ENCODE measurements at places on chromosomes 1 and 21.

GRCh38 chr21:35528116-35529042 lies 479.3 kb upstream of the RUNX1 start:
- DNase-seq = no peak

GRCh38 chr1:2580691-2581090 lies 5.9 kb upstream of the PRXL2B start:
- no peak for DNase-seq

GRCh38 chr1:109714661-109715372 lies 2.8 kb downstream of the GSTM5 start:
- DNase-seq = no peak

- no peak for DNase-seq
Observed at GRCh38 chr1:54125386-54126070, 27.3 kb downstream of the CDCP2 start.

- DNase-seq = no peak
Observed at GRCh38 chr1:53311702-53312305, 16.1 kb downstream of the LRP8 start.

DNA sequence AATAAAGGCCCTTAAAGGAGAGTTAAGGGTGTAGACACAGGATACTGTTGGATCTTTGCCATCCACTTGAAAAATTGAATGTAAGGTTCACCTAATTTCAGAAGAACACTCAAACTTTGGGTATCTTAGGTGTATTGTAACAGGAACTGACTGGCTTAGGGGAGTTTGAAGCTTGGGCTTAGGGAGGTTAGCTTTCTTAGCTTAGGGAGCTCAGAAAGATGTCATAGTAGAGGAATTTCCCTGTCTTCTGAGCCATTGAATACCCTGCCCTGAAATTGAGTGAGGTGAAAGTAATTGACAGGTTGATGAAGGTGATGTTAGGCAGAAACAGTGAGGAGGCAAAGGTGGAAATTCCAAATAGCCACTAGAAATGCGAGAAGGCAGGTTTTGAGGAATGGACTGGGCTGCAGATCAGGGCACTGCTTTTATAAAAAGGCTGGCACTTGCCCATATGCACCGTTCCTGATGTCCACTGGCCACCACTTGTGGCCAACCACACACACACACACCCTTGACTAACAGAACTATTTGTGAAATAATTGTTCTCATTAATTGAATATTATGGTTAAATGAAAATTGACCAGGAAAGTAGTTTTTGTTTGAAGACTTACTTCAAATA lies 16.5 kb downstream of the BACH1 start:
- DNase-seq = no peak

- no peak for DNase-seq
Observed at GRCh38 chr1:116777831-116778830, 23.9 kb downstream of the CD2 start.

DNA sequence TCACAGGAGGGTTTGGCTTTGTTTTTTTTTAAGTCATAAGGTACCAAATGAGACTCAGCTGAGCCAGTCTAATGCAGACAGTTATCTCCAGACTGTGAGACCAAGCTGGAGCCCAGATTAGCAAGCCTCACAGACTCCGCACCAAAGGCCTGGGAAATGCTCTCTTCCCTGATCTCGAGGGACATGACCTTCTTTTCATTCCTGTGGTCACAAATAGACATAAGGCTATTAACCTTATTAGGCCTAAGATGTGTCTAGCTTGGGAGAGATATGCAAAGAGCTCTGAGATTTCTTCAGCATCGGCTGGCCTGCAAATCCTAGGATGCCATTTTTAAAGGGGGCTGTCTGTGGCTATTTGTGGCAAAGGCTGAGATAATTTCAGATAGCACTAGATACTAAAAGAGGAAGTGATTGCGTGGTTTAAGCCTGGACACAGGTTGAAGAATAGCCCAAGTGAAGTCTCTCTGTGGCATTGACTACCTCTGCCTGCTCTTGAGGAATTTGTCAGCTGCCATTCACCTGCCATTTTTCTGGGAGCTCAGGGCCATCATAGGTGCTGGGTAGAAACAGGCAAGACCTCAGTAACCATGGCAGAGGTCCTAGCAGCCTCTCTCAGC lies 301.3 kb downstream of the SIPA1L2 start:
- DNase-seq = no peak

DNA sequence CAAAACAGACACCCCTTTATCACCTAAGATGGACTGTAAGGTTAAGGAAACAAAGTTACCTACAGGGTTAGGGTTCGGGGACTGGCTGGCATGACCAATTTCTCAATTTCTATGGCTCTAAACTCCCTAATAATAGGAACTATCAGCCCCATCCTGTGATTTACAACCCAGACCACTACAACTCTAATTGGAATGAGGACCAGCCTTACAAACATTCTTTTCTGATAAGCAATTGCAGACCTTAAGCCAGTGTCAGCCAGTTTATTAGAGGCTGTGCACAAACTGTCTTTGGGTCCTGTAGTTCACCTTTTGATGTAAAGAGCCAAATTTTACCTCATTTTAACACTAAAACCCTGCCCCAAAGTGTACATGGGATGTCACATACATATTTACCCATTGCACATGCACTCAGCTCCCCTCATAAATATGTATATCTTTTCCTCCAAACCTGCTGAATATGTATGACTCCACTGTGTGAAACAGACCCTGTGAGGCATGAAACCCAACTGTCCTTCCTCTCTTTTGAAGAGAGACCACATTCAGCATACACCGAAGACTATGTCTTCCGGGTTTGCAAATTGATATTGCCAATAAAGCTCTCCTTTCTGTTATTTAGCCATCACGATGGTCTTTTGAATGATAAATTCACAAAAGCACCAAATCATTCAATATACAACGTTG lies 7.3 kb upstream of the APP start:
- no peak for DNase-seq

DNA sequence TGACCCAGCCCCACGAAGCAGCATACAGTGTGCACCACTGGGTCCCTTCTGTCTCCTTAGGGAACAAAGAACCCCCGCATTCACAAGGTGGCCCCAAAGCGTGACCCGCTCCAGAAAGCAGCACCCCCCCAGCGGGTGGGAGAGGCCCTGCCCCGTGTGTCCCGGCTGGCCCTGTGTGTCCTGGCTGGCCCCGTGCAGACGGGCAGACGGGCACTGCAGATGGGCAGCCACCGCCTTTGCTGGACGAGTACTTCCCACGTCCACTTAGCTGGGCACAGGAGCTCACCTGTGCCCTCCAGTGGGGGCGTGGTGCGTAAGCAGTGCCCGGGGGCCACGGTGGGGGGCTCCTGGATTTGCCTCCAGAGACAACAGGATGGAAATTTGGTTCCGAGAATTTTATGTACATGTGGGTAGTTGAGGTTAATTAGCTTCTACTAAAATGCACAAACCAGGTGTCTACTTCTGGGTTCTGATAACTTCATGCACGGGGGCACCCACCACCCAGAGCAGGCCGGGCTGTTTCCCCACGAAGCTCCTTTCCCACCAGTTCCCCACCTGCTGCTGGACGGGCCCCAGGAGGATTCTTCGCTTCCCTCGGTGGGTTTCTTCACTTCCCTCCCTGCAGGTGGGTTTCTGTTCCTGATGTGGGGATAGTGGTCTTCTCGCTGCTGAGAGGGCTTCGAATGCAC lies 33.2 kb upstream of the SLC19A1 start:
- no peak for DNase-seq

- DNase-seq = no peak
Observed at GRCh38 chr1:58792846-58793245, 9.0 kb upstream of the JUN start.

DNA sequence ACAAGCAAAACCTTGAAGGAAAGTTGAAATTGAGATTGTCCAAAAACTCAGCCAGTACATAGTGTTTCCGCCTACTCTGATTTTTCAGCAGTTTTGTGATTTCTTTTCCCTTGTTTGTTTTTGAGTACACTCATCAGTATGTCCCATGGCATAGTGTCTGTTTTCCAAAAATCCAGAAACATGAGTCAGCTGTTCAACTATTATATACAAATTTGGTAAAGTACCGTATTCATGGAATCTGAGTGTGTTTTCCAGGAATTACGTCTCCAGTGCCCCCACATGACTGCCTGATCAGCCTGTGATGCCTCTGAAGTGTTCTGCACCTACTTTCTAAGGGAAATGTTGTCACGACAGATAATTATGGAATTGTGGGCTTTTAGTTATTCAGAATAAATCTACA lies 186.8 kb downstream of the LTN1 start:
- no peak for DNase-seq

DNA sequence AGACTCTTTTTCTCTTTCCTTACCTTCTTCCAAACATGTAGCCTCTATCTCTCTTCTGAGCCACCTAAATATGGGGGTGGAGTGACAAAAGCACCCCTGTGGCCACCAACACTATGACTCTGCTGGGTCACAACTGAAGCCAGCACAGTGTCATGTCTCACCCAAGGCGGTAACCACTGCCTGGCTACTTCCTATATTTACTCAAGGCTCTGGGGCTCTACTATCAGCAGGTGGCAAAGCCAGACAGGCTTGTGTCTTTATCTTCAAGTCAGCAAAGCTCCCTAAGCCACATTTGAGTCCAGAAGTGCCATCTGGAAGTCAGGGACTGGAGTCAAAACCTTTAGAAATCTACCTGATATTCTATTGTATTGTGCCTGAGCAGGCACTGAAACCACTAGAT lies 1515.2 kb downstream of the PLA2G4A start:
- DNase-seq = no peak

DNA sequence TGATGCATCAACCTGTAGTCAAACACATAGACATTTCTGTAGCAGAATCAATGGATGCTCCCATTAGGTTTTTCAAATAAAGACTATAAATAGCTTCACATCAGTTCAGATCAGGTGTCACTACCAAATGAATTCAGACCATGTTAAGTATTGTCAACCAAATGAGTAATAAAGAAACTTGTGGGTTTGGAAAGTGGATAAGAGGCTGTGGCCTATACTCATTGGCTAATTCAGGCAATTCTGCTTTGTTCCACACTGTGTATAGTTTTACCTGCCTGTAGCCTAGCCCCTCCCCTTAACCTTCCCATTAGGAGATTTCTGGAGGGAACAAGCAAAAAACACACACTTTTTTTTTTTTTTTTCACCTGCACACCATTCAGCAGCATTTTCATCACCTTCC lies 321.2 kb downstream of the HLX start:
- no peak for DNase-seq

DNA sequence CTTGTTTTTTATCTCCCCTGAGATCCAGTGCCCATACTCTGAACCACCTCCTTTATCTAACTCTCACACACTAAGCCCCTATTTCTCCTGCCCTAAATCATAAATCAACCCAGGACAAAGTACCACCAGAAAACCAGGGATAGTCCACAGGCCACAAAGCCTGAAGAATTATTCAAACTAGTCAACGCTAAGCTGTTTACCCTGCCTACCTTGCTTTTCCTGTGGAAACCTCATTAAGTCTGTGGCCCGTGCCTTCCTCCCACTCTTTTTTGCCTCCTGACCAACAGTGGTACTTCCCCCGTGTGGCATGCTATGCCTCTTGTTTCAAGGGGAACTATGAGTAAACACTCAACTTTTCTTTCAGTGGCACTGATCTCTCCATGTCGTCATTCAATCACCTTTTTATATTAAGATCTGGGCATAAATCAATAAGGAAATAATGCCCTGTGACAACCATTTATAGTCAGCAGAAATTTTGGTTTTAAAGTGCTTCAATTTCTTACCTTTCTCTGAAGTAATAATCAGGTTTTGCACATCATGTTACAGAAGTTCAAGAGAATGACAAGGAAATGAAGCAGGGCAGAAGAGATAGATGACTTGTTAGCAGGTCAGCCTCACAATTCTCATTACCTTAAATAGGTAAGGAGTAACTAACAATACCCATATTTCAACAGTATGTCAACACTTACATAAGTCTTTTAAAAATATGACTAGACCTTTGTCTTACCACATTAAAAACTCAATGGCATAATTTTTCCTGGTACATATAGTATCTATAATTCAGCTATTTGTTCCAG lies 32.1 kb downstream of the EYA3 start:
- DNase-seq = no peak

All from activated CD4-positive, CD25-positive, alpha-beta regulatory T cell (primary cell).